ENCODE measurements at places on chromosomes 2 and 18.
A peak's percentile ranks its signal among the peaks of the same experiment; 100 is the strongest.

- no peak for DNase-seq
Observed at GRCh38 chr2:188414869-188415753, 123.4 kb downstream of the GULP1 start.

DNA sequence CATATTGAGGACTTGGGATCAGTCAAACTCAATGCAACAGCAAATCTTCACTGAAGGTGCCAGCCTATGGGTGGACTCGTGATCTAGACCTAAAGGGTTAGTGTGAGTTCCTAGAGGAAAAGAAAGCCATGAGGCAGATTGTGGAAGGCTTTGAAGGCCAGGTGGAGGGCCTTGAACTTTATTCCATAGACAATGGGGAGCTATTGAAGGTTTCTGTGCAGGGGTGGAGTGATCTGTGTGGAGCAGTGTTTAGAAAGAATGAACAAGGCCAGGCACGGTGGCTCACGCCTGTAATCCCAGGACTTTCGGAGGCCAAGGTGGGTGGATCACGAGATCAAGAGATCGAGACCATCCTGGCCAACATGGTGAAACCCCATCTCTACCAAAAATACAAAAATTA, 61.5 kb downstream of the EPAS1 start:
- DNase-seq = no peak

DNA sequence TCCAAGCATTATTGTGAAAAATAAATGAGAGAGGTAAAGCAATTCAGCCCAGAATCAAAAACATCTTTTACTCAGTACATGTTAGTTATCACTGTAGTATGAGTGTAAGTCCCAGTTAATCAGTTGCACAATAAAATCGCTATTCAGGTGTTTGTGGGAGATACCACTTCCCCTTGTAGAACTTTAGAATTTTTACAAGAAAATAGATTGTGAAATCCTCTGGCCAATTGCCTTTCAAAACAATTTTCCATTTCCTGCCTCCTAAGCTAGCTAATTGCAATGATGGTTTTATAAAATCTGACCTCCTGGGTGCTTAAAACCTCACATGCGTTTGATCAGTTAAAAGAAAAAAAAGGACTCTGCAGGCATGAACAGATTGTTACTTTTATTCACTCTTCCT, 332.5 kb downstream of the PID1 start:
- peak; percentile 13 for DNase-seq

DNA sequence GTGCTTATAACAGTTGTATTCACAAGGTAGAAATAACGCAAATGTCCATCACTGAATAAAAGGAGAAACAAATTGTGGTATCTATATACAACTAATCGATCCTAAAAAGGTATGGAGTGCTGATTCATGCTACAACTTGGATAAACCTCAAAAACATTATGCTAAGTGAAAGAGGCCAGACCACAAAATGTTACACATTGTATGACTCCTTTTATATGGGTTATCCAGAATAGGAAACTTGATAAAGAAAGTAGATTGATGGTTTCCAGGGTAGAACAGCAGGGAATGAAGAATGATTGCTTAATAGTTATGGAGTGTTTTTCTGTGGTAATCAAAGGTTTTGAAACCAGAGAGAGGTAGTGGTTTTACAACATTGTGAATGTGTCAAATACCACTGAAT, 432.2 kb upstream of the TRIB2 start:
- no peak for DNase-seq

- no peak for DNase-seq
Observed at GRCh38 chr2:69768789-69769188, 26.9 kb downstream of the ANXA4 start.

- peak; percentile 79 for DNase-seq
Observed at GRCh38 chr2:151238527-151239487, 22.9 kb downstream of the RBM43 start.

DNA sequence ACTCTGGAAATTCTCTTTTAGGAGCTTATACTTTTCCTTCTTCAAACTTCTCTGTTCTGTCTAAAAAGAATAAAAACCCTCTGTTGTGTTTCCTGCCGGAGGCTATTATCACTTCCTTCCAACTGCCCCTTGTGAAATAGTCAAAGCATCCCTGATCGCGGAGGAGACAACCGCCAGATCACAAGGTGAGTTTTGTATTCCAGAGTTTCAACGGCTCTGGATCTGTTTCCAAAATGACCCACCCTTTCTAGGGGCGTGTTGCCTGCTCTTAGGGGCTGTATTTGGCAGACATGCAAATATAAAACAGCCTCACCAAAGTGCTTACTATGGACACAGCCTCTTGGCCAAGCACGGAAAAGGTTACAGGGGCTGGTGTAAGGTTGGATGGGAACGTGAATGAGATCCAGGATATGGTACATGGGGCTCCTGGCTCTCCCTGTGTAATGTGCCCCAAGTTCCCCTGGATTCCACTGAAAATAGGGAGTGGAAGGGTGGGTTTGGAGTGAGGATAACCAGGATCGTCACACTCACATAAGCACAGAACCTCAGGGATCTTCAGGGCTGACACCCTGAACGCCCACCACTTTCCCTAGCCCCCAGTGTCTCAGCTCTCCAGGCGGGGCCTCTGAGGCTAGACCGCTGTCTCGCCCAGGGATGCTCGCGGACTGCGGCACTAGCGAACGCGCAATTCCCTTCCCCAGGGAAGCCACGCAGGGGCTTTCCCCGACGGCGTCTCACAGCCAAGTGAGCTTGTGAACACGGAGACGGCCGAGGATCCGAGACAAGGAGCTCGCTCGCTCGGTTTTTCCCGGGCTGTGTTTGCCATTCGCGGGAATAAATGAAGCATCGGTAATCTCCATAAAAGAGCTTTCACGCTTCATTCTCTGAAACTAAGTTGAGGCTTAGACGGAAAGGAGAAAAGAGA, 14.4 kb downstream of the EN1 start:
- DNase-seq = no peak

DNA sequence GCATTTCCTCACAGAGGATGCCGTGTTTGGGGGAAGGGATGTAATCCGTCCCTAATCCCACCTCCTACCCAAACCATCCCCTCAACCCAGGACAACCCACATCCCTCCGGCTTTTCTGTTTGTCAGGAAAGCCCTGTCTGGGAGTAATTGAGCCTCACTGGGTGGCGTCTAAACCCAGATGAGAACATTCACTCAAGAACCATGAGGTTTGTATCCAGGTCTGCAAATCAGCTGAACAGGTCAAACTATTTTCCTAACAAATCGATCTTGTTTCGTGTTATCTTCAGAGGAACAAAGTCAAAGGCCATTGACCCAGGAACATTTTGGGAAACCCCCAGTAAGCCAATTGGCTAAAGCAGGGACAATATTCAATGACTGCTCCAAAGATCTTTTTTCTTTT, 25.7 kb downstream of the CYP27C1 start:
- no peak for DNase-seq

DNA sequence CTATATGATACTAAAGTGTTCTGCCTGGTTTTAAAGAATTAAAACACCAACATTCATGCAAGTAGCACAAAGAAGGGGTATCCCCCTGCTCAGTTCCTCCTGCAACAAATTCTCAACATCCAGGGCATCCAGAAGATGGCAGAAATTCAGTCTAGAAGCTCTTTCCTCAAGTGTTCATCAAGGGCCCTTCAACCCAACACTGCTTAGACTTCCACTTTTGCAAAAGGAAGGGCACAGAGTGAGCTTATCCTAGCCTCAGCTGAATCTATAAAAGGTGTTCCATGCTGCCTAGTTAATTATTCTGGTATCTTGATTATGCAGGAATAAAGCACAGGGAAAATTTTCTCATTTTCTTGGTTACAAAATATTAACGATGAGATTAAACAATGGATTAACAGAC, 275.8 kb upstream of the CRIM1 start:
- no peak for DNase-seq

- DNase-seq = no peak
Observed at GRCh38 chr2:64787019-64787365, 133.3 kb upstream of the SERTAD2 start.

DNA sequence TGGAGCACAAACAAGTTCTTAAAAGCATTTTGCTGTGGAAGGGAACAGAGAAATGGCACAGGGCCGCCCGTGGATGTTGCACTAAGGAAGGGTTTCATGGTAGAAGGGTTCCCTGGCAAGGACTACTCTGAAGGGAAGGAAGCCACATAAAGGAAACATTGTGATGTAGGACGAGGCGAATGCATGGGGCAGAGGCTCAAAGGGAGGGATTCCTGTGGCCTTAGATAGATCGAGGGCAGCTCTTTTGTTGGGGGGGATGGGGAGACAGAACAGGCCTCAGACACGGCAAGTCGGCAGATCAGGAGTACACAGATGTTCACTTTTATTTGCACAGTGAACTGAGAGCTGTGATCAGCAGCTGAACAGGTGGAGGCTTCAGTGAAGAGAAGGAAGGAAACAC, 205.4 kb downstream of the SNTG2 start:
- DNase-seq = no peak

- no peak for DNase-seq
Observed at GRCh38 chr2:65096948-65097347, 33.0 kb downstream of the RAB1A start.

DNA sequence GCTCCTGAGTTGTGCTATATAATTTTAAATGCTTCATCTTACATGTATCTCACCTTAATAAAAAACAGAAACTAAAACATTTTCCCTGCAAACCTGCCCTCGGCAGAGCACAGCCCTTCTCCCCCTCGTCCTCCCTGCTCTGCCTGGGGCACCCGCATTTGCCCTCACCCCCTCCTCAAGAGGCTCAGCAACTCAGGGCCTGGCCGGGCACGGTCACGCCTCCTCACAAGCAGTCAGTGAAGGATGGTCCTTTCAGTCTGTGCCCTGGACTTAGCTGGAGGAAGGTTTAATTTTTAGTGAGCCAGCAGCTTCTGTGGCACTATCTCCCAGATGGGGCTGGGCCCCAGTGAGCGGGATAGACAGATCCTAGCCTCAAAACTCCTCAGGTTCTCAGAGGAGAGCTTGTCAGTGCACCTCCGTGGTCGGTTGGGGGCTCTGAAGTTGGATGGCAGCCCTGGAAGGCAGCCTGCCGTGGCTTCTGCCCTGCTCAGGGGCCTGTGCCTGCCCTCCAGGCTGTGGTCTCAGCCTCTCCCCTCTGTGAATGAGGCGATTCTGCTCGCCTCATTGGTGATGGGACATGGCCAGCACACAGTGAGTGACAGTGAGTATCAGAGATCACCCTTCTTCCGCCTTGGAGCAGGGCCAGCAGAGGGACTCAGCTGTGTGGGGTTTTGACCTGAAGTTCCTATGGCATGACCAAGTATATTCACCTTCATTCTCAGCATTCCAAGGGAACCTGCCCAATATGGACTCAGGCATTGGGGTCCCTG, 56.3 kb upstream of the AFF3 start:
- DNase-seq = no peak

- peak; percentile 23 for DNase-seq
Observed at GRCh38 chr2:192190474-192190873, 4.3 kb downstream of the TMEFF2 start.

DNA sequence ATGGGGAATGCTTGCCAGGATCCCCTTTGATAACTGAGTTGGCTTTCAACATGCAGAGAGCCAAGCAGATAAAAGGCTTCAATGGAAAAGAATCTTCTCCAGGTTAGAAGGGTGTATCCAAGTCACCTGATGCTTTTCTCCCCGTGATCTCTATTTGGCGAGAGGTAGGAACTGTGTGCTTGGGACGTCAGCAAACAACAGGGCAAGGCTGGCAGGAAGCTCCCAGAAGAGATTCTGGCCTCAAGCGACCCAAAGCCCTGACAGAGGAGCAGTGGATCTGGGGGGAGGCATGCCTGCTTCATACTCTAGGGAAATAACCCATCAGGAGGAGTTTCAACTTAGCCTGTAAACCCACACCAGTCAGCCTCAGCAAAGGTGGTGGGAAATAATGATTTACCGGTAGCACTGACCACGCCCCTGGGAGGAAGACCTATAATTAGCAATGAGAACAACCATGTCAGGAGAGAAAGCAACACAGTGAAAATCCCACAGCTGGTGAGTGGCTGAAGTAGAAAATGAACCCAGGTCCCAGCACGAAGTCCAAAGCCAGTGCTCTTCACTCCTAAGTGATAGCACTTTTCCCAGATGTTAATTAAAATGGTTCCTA, 76.3 kb upstream of the SEC11C start:
- DNase-seq = no peak

Data from AG20443 (cell line).